ENCODE measurements at places on chromosomes 2 and 18.

- no peak for DNase-seq
Observed at GRCh38 chr2:26816893-26817292, 31.0 kb downstream of the CENPA start.

GRCh38 chr2:17317439-17317976 lies 200.7 kb downstream of the RAD51AP2 start:
- DNase-seq: no peak

DNA sequence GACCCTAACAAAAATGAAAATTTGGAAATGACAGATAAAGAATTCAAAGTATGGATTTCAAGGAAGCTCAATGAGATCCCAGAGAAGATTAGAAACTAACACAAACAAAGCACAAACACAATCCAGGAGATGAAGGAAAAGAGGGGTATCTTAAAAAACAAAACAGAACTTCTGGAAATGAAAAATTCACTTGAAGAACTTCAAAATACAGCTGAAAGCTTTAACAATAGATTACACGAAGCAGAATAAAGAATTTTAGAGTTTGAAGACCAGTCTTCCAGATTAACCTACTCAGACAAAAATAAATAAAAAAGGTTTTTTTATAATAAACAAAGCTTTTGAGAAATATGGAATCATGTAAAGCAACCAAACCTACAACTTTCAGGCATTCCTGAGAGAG lies 671.8 kb upstream of the SLC39A10 start:
- no peak for DNase-seq

GRCh38 chr2:112794841-112795240 lies 10.5 kb upstream of the IL1A start:
- no peak for DNase-seq

DNA sequence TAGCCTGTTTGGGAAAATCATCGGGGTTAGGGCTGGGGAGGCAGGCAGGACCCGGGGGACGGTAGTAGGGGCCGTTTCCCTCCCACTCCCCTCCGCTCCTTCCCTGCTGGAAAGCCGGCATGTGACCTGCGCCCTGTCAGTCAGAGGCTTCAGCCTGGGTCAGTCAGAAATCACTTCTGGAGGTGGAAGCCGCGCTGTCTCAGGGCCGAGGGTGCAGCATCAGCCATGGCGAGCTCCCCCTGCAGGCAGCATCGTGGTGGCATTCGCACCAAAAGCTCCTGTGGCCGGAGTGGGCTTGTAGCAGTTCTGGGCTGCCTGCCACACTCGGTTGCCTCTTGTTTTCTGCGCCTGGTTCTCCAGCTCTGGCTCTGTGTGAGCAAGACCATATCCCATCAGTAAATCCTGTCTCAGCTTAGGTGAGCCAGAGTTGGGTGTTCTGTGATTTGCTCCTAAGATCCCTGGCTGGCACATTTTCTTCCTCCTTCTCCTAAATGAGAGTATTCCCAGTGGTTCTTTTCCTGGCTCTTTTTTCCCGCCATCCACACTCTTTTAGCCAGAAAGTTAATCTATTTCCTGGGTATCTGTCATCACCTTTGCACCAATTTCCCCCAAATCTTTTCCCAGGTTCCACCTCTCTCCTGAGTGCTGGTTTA lies 123.9 kb upstream of the CD302 start:
- DNase-seq: no peak

DNA sequence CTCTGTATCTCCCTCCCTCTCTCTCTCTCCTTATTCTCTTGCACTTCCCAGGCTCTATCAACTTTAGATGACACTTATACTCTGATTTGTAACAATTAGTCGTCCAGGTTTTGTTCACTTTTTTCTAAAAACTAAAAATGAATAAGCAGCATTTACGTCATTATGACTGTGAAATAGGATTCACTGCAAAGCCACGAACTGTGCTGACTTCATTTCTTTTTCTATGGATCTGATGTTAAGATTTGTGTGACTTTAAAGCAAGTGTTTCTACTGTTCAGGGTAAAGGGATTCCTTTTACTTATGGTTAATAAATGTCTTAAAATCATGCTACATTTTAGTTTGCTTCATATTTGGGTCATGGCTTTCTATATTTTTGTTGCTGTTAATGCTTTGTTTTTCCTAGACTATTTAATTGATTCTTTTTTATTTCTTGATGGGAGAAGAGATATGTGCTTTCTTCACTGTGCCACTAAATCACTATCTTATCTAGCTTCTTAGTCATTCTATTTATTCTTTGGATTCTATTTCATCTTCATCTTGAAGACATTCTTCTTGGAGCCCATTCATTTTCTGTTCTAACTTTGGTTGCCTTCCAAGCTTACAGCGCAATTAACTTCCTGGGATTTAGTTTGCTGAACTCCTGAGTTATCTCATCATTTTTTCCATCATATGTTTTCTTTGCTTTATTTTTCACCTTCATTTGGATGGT lies 480.4 kb upstream of the TRIB2 start:
- no peak for DNase-seq

DNA sequence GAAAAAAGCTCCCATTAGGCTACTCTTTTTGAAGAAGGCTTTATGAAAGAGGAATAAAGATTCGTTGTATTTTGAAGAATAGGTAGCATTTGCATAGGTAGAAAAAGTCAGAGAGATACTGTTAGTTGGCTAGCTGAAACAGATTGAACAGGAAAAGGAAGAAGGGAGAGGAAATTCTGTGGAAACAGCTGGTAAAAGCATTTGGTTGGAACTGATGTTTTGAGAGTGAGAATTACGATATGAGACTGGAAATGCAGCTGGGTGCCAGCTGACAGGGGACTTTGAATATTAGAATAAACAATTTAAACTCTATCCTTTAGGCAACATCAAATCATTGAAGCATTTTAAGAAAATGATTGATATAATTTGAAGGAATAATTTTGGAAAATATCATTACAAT lies 96.7 kb upstream of the CNTNAP5 start:
- DNase-seq: no peak

DNA sequence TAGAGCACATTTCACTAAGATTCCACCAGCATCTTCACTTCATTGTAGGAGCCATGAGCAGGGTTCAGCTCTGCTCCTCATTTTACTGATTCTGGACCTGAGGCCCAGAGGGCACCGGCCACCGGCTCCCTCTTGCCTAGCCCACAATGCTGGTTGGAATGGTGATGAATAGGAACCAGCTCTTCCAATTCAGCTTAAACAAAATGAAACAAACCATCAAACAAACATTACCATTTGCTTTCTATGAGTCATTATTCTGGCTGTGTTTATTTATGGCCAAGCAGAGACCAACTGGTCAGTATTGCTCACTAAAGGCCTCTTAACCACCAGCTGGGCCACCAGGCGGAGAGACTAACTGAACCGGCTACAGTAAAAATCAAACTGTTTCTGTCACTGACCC lies 176.7 kb downstream of the MTX2 start:
- no peak for DNase-seq

All from NCI-H1092 treated with DMSO at 0.1 percent for 48 hours (cell line).